ENCODE measurements at places on chromosomes 16 and 17.

GRCh38 chr16:11183035-11183812 lies 72.8 kb downstream of the SOCS1 start:
- no peak for DNase-seq

- no peak for DNase-seq
Measured at GRCh38 chr17:10768750-10769251, 35.1 kb downstream of the TMEM238L start.

GRCh38 chr16:1007284-1007850 lies 25.8 kb downstream of the SOX8 start:
- DNase-seq, result no peak

DNA sequence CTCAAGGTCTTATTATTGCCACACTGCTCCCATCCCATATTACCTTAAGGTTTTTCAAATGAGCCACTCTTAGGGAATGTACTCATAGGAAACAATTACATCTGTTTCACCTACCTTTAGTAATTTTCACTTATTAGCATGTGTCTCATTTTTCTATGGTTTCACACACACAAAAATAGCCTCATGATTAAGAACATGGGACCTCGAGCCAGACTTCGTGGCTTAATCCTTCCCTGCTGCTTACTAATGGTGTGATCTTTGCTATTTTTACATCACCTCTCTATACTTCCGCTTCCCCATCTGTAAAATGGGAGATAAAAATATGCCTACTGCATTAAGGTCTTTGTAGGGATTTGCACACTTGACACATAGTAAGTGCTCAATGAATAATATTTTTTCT lies 38.5 kb downstream of the OTOA start:
- DNase-seq, result no peak

DNA sequence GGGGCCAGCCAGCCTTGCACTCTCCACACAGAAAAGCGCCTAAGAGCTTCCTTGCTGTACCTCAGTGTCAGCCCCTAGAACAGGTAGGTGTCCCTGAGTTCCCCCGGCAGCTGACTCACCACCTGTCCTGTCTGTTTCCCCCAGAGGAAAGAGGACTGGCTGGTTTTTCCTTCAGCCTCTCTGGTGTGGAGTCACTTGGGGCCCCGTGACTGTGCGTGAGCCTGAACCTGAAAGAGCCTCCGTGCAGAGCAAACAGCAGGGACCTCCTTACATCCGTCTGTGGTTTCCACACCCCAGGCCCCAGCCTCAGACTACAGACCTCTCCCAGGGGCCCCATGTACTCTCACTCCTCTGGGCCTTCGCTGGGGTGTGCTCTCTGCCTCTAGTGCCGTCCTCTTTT lies 87.8 kb downstream of the GNAO1 start:
- DNase-seq, result peak; percentile 43

DNA sequence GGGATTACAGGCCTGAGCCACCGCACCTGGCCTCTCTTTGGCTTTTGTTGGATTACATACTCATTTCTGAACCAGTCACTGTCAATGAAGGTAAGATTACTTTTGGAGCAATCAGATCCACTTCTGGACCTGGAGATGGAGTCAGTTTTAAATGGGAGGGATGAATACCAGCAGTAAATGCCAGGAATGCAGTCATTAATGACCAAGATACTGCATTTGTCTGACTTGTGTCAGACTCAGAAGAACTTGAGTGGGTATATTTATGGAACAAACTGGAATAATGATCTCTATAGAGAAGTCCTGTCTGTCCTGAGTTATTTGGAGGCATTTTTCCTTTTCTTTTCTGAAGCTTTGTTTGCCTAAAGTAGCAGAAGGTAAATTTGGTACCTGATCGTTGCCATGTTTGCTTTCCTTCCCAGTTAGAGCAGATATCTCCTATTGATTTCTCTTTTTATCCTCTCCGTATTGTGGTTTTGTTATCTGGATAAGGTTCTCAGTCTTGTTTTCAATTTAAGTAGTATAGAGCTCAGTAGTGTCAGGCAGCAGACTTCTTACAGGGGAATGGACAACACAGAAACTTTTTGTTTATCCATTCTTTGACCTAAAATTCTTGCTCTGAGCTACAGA lies 10.7 kb downstream of the NLK start:
- DNase-seq, result no peak

DNA sequence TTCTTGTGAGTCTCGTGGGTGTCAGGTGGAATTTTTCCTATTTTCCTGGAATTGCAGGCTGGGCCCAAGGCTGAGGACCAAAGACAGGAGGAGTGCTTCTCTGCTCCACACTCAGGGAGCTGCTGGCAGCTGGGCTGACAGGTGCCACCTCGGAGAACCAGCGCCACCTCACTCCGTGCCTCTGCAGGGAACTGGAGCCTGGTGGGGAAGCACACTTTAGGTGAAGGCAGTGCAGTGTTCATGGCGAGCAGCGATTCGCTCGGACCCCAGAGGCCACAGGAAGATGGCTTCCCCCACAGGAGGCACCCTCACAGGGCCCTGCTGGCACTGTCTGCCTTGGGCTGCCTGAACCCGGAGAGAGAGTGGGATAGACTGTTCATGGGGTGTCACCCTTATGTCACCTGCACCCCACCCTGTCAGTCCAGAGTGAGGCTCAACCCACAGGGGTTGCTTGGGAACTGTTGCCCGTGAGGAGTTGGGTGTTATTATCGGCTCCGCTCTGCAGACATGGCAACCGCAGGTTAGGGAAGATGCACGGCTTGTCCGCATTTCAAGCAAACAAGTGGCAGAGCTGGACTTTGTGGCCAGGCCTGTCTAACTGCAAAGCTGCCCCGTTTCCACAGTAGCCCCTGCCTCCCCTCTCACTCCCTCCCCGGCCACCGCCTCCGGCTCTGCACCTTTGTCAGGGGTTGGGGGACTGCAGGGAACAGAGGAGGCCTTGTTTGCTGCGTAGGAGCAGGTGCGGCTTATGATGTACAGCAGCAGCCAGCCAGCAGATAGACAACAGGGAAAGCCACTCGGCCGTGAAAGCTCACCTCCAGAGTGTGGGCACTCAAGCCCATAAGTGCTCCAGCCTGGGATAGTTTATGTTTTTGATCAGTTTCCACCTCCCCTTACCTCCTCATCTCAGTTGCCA lies 15.5 kb downstream of the TBC1D24 start:
- no peak for DNase-seq

DNA sequence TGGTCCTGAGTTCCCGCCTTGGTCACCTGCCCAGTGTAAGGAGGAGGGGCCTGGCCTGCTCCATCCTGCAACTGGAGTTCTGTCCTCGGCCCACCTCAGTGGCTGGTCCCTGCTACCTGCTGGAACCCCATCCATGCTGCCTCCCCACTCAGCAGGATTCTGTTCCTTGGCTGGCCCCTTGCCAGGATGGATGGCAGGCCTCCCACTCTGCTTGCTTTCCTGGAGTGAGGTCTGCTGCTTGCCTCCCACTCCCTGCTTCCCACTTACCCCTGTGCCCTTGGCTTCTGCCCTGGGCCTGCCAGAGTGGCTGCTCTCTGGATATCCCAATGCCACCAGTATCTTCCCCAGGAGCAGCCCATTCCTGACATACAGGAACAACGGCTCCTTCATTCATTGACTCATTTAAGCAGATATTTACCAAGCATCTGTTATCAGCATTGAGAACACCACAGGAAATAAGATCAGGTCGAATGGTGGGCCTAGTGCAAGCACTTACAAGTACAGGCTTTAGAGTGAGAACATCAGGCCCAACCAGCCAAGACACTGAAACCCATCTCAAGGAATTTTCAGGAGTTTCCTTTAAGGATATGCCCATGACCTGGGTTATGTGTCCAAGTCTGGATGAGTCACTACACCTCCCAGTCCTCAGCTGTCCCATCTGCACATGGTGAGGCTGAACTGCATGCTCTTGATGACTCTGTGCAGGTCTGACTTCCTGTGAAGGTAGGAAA lies 17.0 kb upstream of the RPRML start:
- no peak for DNase-seq

GRCh38 chr16:11612665-11613025 lies 25.9 kb upstream of the LITAF start:
- DNase-seq, result no peak

- no peak for DNase-seq
Measured at GRCh38 chr17:43356999-43357398, 41.8 kb upstream of the ARL4D start.

DNA sequence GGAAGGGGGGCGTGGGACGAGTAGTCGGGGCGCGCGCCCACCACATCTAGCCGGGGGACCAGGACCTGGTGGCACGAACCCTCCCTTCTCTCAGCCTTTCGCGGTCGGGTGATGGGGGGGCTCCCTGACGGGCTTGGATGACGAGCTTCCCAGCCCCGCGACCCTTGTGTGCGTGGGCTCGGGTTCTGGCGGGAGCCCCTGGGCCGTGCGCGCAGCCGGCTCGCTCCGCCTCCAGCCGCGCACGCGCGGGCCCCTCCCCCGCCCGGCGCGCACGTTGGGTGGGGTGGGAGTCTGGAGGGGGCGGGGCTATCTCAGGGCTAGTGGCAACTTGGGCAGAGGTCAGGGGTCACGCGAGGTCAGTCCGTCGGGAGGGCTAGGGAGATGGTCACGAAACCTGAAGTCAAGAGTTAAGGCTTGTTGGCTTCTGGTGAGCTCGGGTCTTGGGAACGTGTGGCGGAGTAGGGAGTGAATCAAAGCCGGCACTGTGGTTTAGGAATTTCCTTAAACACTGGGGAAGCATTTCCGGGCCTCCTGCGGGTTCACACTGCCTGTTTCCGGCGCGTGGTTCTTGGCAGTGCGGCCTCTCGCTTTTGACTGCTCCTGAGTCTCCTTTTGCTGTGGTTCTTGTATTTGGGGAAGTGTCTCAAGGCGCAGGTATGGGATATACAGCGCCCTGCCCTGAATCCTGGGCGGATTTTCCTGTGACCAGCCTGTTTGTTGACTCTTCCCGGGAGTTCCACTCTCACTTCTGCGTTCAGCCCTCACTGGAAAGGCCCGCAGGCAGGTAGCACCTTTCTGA lies at the start of gene SRCAP:
Gene SRCAP, plus strand, starts transcription at position 356 of the 799 bp plus-strand sequence. CDS start 1,654 bp downstream, outside the sequence.
- peak; percentile 84 for DNase-seq

- no peak for DNase-seq
Measured at GRCh38 chr16:49742428-49743202, 113.3 kb downstream of the ZNF423 start.

DNA sequence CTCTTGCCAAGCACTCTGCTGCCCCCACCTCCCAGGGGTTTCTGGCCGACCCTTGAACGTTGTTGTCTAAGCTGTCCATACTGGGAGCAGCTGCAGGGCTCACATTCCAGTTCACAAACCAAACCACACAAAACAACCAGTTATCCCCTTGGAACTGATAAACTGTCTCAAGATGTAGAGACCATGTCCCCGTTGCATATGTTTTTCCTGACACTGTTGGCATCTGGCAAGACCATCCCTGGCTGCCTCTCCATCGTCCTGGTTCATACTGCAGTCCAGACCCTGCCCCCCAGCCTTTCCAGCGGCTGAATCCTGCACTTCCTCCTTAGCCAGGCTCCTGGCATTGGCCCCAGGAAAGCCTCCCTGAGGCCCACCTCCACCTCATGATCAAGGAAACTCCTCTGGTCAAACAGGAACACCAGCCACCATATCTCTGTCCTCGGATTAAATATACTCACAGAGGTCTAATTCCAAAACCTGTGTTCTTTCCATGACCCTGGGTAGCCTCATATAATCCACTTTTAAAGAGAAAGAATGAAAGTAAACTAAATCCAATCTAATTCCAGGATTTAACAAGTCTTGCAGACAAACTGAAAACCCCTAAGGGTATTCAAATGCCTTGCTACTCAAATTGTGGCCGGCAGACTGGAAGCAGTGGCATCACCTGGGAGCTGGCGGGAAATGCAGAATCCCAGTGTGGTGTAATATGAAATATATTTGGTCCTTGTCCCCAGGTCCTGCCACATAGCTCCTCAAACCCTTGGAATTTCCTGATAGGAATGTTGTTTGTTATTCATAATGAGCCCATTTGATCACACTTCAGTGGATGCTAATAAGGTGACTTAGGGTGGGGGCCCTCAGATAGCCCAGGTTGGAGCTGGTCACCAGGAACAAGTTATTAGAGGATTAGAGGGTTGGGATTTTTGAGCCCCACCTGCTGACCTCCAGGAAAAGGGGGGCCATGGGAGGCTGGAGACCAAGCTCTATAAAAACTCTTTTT lies 14.2 kb downstream of the GAS7 start:
- DNase-seq, result no peak

DNA sequence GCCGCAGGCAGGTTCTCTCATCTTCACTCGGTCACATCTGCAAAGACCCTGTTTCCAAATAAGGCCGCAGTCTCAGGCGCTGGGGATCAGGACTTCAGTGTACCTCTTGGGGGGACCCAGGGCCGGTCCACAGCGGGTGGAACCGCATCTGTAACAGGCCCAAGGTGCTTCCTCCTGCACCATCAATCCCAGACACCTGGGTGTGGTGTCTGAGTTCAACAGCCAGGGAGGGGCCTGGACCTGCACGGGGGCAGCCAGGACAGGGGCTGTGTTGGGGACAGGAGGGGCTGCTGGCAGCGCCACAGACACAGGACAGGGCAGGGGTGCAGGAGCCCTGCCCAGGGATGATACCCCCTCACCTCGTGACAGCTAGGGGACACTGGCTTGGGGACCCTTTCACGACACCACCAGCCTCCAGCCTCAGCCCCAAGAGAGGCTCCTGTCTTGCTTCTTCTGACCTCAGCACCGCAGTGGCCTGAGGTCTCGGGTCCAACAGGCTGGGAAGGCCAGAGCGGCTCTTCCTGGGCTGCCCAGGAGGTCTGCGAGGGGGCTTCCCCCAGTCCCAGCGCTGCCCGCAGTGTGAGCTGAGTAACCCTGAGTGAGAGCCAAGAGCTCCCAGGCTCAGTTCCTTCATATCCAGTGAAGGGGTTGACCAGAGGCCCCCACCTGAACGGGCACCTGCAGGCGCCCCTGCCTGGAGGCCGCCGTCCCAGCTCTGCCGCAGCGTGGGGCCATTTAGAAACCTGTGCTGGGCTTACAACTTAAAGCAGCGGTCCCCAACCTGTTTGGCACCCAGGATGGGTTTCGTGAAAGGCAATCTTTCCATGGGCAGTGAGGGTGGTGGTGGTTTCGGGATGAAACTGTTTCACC lies 30.7 kb upstream of the BAHCC1 start:
- DNase-seq, result no peak

DNA sequence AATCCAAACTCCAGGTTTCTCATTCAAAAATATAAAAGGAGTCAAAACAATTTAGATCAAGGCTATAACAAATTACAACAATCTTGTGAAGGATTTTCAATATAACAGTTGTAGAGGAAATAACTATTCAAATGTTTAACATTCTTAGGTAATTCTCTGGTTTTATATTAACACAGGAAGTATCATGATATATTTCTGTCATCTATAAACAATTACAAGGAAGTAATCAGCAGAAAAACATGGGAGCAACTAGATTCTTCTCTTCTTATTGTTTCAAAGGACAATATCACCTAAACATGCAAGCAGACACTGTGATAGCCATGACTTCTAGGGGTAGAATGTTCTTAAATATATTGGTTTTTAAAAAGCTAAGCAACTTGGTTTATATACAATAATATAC lies 49.9 kb downstream of the FBXL20 start:
- no peak for DNase-seq

DNA sequence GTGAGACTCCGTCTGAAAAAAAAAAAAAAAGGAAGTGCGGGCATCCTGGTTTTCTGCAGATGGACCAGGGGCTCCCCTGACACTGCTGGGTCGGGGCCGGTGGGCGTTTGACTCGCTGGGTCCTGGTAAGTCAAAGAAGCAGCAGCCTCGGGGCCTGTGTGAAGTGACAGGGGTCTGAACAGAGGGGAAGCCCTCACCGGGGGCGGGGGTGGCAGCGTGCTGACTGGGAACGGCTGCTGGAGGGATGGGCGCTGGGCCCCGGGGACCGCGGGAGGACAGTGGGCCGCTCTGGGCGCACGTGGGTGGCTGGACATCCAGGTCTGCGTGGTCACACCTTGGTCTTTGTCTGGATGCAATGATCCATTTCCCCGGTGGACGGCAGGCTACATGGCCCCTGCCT lies 8.2 kb downstream of the GALNS start:
- no peak for DNase-seq
